ENCODE measurements at places on chromosomes 6 and 20.
A peak's percentile ranks its signal among the peaks of the same experiment; 100 is the strongest.

GRCh38 chr6:108750801-108751200 lies 97.4 kb upstream of the ARMC2 start:
- DNase-seq, result no peak

DNA sequence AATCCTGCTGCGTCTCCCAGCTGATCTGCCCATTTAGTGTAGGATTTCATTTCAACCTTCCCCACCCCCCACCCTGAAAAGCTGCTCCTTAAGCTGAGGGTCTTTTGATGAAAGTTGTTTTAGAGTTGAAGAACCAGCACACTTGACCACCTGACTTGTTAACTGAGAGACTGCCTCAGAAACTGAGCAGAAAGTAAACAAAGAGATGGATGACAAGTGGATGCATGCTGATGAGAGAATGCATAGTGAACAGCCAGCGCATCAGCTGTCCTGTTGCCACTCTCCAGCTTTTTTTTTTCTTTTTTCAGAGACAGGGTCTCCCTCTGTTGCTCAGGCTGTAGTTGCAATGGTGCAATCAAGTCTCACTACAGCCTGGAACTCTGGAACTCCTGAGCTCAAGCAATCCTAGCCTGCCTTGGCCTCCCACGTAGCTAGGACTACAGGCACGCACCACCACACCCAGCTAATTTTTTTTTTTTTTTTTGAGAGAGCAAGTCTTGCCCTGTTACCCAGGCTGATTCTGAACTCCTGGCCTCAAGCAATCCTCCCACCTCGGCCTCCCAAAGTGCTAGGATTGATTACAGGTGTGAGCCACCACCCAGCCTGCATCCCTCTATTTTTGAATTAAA lies 9.5 kb downstream of the RPL10A start:
- no peak for DNase-seq

- DNase-seq, result peak; percentile 9
Observed at GRCh38 chr6:36387440-36388303, at the start of gene ETV7. Gene ETV7, minus strand, starts transcription at chr6:36387669. Its CDS starts 128 bp downstream, at chr6:36387541.

- no peak for DNase-seq
Observed at GRCh38 chr6:88890860-88891845, 72.3 kb downstream of the RNGTT start.

GRCh38 chr6:145244349-145245100 lies 490.8 kb downstream of the EPM2A start:
- DNase-seq, result no peak

GRCh38 chr6:149223120-149223903 lies 94.2 kb upstream of the TAB2 start:
- DNase-seq, result no peak

GRCh38 chr6:161207200-161207599 lies 66.7 kb downstream of the AGPAT4 start:
- DNase-seq, result no peak

DNA sequence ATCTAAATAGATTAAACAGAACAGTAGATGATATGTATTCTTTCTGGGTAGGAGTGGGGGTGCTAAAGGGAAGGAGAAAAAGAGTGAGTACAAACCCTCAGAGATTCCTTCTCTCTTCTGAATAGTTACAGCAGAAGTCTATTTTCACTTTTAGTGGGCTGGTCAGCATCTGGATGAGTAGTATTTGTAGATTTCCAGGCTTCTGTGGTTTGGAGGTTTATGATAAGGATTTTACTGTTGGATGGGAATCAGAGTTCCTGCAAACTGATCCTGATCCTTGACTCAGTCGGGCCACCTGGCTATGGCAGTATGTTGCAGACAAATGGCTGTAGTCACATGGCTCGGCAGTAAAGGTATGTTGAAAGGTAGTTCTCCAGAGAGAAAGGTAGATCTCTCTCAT lies 84.3 kb upstream of the IFNGR1 start:
- DNase-seq, result no peak

DNA sequence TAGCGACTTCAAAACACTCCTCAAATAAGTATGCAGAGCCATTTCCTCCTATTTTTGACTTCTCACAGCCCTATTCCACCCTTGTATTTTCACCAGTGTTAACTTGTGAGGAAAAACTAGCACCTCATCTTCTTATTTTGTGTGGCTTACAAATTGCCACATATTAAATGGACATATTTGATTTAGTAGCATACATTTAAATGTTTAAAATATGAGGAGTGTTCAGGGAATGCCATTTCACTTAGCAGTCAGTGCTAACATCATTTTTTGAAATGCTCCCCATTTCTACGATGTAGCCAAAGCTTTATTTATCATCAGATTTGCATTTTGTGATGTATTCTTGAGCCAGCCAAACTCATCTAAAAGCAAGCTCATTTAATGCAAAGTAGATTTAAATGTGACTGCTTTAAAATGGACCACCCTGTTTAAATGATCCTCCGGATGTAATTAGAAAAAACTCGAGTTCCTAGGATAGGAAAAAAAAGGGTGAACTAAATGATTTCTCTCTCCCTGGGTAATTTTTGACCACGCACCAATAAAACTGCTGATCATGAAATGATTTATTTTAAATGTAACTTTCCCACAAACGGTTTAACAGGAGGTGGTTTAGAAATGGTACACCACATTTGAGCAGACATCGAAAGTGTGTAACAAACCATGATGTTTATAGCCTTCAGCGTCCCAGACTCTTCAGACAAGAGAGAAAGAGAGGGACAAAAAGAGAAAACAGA lies 172.6 kb downstream of the CD83 start:
- DNase-seq, result no peak

DNA sequence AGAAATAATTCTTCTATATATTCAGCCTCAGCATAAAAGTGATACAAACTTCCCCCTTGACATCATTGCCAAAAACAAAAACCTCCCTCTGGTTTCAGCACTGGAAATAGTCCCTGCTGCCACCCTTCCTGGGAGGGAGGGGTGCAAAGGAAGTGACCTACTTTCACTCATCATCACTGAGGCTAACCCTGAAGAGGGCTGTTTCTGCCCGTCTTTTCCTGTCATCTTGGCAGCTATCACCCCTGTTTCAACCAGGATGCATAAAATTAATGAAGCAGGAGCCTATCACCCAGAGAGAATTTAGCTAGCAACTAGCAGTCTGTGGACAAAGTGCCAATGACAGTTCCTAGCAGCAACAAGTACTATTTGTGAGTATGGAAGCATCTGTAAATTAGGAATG lies 397.8 kb downstream of the LAMA2 start:
- no peak for DNase-seq

DNA sequence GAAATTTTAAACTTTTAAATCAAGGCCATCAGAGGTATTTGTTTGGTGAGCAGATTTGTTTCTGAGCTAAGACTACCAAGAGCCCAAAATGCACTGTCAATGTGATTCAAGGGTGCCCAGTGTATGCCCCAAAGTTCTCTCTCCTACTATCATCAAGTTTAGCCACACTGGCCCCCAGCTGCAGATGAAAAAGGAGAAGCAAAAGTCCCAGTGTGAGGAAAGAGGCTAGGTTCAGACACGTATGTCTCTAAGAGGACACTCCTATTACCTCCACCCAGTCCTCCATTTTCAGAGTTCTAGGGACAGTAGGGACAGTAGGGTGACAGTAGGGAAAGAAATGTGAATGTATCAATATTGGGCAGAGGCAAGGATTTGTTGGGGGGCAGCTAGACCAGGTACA lies 230.8 kb downstream of the CD83 start:
- DNase-seq, result no peak

GRCh38 chr20:6074784-6075183 lies 20.9 kb upstream of the LRRN4 start:
- no peak for DNase-seq

DNA sequence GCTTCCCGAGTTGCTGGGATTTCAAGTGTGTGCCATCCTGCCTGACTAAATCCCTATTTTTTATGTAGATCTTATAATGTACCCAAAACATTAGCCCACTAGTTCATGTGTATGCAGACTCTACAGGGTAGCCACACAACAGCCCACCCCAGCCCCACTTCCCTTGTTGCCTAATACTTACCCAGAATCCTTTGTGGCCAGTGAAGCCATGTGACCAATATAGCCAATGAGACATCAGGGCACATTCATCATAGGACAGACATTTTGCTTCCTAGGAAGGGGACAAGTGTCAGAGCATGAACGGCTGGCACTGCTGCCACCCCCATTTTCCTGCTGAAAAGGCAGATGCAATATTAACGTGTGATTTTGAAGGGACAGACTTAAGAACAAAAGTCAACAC lies 36.0 kb upstream of the TCP11 start:
- no peak for DNase-seq

GRCh38 chr6:148001844-148002642 lies 340.6 kb upstream of the SASH1 start:
- no peak for DNase-seq

All from activated CD4-positive, alpha-beta T cell treated with anti-CD3 and anti-CD28 coated beads for 24 hours (primary cell).